AG04449 (cell line): ENCODE measurements at places on chromosomes 5 and 9.
A peak's percentile ranks its signal among the peaks of the same experiment; 100 is the strongest.

DNA sequence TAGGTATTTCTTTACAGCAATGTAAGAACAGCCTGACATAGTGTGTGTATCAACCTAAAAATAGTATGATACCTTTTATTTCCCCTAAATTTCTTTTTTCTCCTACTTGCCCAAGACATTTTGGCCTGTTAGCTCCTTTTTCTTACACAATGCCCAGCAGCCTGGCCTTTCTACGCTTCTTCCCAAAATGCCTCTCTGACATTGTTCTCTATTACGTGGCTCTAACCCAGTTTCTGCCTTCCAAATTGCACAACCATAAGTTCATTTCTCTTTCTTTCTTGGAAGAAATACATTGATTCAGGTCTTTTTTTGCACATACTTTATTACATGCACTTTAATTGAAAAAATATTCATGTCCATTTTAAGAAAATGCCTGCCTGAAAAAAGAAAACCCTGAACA lies 408.2 kb downstream of the PRR16 start:
- no peak for DNase-seq

DNA sequence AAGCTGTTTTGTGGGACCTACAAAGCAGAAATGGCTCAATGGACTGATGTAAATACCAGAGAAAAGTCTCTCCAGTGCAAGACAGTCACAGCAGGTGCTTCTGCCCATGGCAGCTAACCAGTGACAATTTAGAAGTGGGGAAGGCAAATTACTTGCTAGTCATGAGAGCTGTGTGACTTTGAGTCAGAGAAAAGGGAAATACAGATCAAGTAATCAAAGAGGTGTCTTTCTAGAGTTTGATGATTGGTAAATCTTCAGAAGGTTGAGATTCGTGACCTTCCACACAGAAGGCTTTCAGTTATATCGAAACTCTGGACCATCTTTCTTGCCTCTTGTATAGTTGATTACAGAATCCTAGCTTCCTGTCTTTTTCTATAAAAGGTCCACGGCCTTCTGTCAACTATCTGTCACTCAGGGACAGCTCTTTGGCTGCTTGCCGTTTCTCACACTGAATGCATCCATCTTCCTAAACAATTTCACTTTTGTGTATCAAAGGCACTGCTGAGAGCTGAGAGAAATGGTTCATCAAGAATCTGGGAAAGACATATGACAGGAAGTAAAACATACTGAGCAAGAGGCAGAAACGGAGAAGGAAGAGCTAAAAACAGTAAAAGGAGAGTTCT lies 993.9 kb upstream of the ACO1 start:
- no peak for DNase-seq

DNA sequence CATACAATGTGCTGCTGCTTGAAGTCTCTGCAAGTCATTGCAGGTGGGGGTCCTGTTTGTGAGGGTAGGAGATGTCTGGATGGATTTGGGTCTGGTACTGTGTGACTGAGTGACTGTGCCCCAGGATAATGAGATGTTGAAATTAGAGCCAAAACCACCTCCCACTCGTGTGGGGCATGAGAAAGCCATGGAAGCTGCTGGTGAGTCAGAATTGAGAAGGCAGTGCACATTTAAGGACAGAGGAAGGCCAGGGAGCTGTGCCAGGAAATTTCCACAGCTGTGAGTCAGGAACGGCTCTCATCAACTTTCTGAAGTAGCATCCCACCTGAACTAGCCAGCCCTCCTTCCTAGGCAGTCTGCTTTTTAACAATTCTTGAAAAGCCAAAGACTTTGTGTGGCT lies 229.8 kb downstream of the DRD1 start:
- DNase-seq, result peak; percentile 31

GRCh38 chr9:132681561-132681960 lies 11.3 kb downstream of the GTF3C4 start:
- no peak for DNase-seq

DNA sequence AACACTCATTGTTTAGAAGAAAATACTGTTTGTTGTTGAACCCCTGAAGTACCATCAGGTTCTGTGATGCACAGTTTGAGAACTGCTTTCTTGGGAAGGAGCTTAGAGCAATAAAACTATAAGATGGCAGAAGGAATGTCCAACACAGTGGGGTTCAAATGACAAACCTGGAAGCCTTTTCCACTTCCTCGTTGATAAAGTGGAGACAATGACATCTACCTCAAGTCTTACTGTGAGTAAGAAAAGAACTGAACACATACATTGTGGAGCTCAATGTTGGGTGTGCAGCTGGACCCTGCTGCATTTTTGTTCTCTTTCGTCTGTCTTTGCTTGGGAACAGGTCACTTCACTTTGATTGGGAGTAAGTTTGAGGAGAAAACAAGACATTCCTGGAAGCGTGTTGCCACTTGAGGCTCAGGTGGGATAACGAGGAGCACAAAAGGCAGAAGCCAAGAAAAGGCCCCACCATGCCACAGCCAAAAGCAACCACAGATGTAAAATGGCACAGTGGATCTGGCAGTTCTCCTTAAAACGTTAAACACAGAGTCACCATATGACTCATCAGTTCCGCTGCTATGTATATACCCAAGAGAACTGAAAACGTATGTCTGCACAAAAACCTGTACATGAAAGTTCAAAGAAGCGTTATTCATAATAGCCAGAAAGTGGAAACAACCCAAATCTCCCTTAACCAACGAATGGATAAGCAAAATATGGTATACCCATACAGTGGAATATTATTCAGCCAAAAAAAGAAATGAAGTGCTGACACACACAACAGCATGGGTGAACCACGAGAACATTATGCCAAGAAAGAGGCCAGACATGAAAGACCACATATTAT lies 42.9 kb upstream of the SUB1 start:
- DNase-seq, result no peak

GRCh38 chr9:108158236-108158995 lies 668.8 kb upstream of the KLF4 start:
- DNase-seq, result no peak

DNA sequence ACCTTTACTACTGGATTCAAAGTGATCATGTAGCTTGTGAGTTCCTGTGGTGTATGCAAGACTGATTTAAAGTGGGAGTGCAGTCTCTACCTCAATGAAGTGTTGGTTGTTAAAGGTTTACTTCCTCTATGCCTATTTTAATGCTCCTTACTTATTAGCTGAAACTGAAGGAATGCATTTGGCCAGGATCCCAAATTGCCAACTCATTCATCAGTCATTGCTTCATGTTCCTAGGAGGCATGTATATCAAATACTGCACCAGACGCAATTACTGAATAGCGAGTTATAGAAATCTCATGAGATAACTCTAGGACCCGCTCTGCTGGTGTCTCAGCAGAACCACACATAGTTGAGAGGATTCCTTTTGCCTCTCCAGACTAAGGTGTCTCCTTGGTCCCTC lies 143.0 kb upstream of the RPS23 start:
- peak; percentile 94 for DNase-seq

- no peak for DNase-seq
These were observed 9.0 kb downstream of the MTMR12 start for GRCh38 chr5:32303755-32304120.
